ENCODE measurements at places on chromosomes 3 and 15.

DNA sequence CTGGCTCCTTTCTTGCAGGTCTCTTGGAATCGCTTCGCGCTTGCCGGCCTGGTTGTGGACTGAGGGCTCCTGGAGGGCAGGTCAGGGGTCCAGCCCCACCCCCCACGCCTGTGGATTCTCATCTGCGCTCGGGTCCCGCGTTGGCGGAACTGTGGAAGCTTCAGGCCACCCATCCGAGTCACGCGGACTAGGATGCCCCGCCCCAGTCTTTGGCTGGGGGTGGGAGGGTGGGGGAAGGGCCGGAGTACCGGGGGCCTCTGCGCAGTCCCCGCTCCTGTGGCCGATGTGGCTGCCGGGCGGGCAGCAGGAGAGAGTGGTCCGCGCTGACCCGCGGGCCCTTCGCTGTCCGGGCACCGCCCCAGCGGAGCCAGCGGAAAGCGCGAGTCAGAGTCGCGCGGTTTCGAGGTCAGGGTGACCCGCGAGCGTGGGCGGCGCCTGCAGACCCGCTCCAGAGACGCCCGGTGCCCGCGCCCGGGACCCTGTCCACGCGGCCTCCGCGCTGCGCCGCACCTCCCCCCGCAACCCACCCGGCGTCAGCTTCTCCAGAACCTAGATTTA is 114.2 kb downstream of the KLF13 start:
- peak; percentile 81 for DNase-seq

DNA sequence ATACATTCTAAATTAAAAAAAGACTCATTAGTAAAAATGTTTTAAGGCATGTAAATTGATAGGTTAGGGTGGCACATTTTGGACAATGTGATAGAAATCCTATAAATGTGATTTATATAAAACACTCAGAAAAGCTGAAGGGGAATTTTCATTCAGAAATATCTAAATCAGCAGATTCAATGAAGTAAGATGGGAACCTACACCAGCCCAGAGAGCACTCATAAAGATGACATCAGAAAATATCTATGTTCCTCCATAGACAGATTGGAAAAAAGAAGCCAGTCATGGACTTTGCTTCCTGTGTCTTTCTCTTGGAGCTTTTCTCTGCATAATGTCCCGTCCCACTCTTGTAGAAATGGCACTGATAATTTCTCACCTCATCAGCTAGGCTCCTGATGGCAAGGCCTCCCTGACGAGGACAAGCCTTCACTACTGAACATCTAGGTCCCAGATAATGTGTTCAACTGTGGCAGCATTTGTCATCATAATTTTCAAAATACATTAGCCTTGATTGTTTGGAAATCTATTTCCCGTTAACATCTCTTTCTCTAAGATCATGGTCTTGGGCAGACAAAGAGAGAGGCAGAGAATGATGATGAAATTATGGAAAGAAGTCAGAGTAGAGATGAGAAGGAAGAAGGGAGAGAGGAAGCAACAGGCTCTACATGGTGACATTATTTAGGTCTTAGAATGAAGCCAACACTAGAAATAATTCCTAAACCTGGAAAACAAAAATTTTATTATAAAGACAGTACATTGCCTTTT is 354.4 kb downstream of the NTRK3 start:
- DNase-seq = no peak

- DNase-seq = no peak
These were observed 65.5 kb upstream of the ST8SIA2 start for GRCh38 chr15:92328207-92328606.

DNA sequence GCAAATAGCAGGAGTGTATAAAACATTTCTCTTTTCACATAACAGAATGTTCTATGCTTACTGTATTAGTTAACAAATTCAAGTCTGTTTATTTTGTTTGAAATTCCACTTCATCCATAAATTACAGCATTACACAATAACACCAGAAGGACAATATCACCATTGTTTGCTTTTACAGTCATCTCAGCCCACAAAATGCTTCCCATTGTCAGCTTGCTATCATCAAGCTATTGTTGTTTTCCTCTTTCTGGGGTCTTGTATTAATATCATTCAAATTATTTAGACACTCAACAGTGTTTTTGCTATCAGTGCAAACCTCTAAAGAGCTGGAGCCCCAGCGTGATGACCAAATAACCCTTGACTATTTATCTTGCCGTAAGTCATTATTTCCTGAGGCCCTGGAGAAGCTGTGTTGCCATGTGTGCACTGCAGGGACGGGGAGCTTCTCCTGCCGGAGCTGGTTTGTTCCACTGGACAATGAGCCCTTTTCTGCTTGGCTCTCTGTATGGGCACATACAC is 1.1 kb downstream of the SAMMSON start:
- DNase-seq = no peak

DNA sequence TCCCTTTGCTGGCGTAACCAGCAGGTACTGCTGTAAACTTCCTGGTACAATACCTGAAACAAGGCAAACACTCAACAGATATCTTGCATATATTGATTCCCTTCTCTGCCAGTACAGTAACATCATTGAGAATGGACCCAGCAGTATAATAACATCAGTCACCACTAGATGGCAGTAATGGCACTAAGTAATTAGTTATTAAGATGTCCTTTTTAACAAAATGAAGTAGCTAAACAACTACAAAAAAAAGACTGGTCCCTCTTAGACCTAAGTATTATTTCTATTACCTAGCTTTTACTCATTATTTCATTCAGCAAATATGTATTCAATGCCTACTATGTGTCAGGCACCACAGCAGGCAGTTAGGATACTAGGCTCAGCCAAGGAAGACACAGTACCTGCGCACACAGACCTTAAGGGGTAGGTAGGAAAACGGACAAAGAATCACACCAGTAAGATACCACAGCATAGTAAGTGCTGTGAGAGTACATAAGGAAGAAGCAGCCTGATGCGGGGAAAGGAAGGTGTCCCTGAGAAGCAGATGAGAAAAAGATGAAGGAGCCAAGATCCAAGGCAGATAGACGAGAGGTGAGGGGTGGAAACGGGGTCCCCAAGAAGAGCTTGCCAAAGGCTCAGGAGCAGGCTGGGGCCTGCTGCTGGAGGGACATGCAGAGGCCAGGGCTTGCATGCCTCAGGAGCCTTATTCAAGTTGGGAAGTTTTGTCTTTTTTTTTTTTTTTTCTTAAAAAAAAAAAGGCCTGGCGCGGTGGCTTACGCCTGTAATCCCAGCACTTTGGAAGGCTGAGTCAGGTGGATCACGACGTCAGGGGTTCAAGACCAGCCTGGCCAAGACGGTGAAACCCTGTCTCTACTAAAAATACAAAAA is 102.7 kb upstream of the CHD2 start:
- no peak for DNase-seq

- DNase-seq = no peak
These were observed 227.8 kb upstream of the CTNNB1 start for GRCh38 chr3:40971191-40972168.

- no peak for DNase-seq
These were observed at the start of the genes CLCN2 and POLR2H for GRCh38 chr3:184361532-184361931. CLCN2 (minus strand) TSS chr3:184361605; CDS start chr3:184361479, 126 bp downstream. POLR2H (plus strand) TSS chr3:184361710; CDS start chr3:184363493, 1,783 bp downstream.

DNA sequence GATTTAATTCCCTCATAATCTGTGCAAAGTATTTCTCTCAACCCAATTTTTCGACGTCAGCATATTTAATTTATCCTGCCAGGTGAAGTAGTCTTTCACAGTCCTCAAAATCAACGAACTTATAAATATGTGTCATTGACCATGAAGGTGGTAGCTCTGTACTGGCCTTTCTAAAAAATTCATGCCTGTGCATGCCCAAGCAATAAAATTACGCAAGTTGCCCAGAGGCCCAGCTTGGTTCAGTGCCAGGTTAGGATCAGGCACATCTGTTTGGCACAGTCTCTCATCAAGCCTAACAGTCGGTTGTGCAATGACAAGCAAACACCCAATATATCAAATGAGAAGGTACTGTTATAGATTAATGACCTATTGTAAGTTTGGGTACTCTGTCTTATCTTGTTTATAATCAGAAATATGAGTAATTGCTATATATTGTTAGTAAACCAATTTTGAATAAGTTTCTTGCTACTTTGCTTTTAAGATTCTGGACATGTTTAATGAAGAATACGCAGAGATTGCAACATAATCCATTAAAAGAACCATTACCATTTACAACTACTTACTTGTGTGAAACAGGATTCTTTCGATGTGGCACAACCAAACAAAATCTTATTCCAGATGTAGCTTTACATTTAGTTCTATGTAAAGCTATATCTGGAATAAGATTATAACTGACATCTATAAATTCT is 159.0 kb upstream of the IL12A start:
- no peak for DNase-seq

GRCh38 chr15:70831094-70831911 is 22.7 kb downstream of the LARP6 start:
- DNase-seq = no peak

DNA sequence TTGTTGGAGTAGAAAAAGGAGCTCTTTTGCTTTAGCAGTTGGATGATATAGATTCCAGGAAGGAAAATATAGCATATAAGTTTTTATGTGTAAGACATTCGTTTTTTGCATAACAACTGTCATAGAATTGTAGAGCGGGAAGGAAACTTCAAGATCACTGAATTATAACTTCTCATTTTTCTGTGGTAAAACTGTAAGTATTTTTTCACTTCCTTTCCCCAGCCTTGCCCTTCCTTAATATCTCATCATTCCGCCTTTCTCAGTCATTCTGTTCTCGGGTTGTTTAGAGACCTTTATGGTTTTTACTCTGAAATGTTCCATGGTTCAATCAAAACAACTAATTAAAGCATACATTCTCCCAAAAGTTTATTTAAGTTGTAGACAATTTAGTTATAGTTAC is 1.1 kb downstream of the EAF2 start:
- no peak for DNase-seq
